T-helper 2 cell treated with Interferon-gamma antibody and Interleukin-4, amounts not matched to agents 5 μg/mL and 100 μg/mL, for 36 hours (primary cell): ENCODE measurements at places on chromosomes 6 and 20.

DNA sequence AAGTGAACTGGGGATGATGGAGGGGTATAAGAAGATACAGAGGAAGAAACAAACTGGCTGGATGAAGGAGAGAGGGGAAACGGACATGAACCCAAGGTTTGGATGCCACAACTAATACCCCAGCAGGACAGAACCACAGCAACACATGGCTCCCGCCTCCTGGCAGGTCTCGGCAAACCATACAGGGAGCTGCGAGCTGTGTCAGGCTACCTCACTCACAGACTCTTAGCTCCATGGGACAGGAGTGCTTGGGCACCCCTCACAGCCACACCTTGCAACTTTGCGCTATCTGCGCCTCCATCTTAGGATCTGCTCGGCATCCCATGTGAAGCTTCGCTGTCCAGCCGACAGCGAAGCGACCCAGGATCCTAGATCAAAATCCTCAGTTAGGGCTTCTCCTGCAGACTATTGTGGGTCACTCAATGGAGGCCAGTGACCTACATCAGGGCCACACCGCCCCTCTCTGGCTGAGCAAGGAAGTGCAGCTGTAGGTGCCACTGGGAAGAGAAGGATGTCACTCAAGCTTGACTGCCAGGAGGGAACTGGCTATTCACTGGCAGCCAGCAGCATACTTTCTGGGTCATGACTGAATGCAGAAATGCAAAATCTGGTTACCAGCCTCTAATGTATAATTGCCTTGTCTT is 174.4 kb upstream of the RIN2 start:
- DNase-seq, result peak; percentile 28

- DNase-seq, result no peak
These were observed 124.5 kb upstream of the SAMD5 start for GRCh38 chr6:147384029-147384428.

- no peak for DNase-seq
These were observed 158.4 kb upstream of the SIM1 start for GRCh38 chr6:100622907-100623692.

DNA sequence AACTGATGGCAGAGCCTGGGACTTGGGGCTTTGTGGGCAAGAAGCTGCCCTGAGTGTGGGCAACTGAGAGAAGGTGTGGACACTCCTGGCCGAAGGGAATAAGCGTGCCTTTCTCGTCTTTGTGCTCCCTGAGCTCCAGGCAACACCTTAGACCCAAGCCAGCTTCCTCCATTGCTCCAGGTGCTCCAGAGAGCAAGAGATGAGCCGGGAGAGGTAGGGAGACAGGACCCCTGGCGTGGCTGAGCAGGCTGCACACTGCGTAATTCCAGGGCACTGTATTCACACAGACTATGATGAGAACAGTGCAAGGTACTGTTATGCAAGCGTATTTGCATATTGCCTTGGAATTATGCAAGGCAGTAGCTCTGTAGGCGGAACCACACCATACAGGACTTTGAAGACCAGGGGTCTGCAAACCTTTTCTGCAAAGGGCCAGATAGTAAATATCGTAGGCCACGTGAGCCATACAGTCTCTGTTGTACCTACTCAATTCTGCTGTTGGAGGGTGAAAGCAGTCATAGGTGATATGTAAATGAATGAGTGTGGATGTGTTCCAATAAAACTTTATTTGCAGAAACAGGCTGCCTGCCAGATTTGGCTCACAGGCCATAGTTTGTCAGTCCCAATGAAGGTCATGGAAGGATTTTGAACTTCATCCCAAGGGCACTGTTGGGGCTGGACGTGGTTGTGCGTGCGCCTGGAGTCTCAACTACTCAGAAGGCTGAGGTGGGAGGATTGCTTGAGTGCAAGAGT is 42.1 kb upstream of the FAM83D start:
- DNase-seq, result no peak

- DNase-seq, result no peak
These were observed 932 bp upstream of the EZR start for GRCh38 chr6:158819977-158820622.

DNA sequence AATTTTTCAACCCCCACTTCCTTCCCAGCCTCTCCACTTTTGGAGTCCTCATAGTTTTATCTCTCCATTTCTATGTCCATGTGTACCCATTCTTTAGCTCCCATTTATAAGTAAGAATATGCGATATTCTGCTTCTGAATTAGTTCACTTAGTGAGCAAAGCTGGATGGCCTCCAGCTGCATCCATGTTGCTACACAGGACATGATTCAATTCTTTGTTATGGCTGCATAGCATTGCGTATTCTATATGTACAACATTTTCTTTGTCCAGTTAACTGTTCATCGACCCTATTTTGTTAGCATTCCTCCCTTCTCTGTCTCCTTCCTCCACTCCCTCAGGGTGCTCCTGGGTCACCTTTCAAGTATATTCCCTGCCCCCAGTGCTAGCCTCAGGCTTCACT is 210.0 kb upstream of the SSTR4 start:
- no peak for DNase-seq

DNA sequence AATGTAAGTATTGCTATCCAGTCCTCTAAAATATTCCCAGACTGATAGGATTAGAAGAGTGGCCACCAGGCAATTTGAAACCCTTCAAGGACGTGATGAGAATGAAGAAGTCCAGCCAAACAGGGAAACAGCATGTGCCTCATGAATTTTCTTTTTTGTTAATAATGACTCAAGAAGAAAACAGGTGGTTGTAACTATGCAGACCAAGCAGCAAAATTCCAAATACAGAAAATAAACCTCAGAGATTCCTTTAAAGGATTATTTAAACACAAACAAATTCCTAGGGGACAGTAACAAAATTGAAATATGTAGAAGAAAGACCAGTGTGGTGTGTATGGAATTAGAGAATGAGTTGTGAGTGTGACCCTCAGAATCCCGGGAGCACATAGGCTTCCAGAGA is 239.2 kb downstream of the KCNQ5 start:
- no peak for DNase-seq

GRCh38 chr6:56026455-56027180 is 151.2 kb upstream of the BMP5 start:
- no peak for DNase-seq

DNA sequence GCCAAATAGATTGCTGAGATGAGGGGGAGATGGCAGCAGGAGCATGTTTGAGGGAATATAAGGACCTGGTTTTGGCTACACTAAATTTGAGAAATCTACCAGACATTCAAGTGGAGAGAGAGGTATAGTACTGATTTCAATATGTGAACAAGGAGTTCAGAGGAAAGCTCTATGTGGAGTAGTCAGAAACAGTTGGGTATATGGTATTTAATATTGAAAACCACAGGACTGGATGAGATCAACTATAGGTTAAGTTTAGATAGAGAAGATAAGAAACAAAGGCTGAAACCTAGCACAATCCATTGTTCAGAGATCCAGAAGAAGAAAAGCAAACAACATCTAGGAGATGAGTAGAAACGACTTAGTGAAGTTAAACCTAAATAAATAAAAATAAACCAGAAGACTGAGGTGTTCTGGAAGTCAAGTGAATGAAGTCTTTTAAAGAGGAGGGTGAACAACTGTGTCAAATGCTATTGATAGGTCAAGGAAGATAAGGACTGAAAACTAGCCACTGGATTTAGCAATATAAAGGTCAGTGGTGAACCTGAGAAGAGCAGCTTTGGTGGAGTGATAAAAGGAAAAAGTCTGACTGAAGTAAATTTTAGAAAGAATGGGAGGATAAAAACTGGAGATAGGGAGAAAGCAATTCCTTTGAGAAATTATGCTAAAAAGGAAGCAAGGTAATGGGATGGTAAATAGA is 121.2 kb upstream of the RUNX2 start:
- peak; percentile 20 for DNase-seq

GRCh38 chr6:90158936-90159335 is 137.7 kb downstream of the BACH2 start:
- DNase-seq, result no peak

GRCh38 chr6:125904871-125905270 is 51.7 kb upstream of the HINT3 start:
- peak; percentile 86 for DNase-seq

DNA sequence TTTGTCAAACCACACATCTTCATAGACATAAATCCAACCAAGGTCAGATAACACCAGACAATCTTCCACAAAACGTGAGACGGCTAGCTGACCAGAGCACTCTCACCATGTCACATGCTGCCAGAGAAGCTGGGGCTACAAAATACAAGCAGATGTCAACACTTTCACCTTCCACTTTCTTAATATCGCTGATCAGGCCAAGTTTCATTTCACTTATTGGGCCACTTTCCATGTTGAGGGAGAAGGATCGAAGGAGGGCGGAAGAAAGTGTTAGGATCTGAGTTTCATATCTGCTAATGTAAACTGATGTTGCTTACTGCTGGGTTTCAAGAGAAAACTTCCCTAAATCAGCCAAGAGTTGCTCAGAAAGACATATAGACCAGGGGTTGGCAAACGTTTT is 177.0 kb upstream of the PRDM1 start:
- DNase-seq, result no peak

DNA sequence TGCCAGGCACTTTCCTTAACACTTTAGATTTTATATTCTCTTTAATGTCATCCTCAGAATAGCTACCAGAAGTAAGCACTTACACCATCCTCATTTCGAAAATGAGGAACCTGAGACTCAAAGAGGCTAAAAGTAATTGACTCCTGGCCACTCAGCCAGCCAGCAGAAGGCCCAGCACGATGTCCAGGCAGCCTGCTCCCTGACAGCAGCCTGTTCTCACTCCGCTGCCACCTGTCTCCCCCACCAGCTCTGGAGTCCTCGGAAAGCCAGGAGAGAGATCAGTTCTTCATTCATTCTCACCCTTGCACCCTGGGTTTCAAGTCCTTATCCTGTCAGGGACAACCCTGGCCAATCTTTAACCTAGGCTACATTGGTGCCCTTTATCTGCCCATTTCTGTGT is 174.0 kb downstream of the SASH1 start:
- no peak for DNase-seq

DNA sequence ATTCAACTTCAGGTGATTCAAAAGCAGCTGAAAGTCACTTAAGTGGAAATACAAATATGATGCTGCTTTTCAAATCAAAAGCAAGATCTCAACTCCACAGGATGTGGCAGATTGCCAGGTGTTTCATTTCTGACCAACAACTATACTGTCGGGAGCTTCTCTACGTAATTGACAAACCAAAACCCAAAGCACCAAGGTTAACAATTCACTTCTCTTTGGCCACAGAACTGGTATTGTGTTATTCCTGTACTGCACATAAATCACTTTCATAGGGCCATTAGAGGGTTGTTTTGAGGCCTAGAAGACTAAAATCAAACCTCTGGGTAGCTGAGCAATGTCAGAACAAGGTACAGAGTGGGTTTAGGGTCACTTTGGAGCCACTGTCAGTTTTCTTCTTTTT is 169.7 kb downstream of the HAO1 start:
- DNase-seq, result peak; percentile 49

GRCh38 chr6:128964233-128964755 is 81.4 kb downstream of the LAMA2 start:
- DNase-seq, result no peak

DNA sequence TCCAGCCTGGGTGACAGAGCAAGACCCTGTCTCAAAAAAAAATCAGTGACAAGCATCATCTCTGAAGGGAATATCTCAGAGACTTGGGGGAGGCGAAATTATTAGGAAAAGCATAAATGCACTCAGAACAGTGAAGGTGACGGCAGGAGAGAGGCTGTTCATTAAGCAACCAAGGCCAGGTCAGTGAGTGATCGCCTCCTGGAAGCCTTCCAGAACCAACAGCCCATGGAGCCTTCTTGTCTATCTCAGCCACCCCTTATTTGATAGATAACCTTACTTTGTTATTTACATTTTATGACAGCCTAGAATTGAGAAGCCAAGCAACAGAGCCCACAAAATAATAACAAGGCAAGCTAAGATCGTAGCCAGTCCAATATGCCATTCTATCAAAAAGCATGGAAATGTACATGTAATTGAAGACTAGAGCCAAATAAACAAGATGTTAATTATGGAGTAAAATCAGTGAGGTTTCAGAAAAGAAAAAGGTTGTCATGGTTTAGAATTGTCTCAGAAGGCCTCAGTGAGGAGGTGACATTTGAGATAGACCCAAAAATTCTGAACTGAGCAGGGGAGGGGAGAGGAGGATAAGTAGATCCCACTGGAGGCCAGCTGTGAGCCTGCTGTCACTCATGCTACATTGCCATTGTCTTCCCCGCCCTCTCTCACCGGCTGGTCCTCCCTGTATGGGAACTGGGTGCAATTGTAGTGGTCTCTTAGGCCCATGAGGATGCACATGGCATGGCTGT is 17.8 kb downstream of the BNIP5 start:
- DNase-seq, result no peak
